NCI-H2171 (cell line): ENCODE measurements at places on chromosomes 13 and 19.

DNA sequence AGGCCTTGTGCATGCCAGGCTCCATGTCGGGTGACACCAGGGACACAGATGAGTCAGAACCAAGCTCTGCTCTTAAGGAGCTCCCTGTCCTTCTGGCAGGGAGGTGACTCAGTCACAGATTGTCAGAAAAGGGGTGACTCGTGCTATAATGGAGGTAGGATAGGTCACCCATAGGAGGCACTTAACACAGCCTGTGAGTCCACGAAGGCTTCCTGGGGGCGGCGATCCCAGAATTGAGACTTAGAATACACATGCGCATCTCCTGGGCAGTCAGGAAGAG, 19.6 kb downstream of the FUZ start:
- DNase-seq = no peak

GRCh38 chr19:14517840-14518505, at the start of gene DNAJB1:
DNAJB1 (minus strand) TSS chr19:14518397; CDS start chr19:14518349, 48 bp downstream.
- DNase-seq = peak; percentile 42

DNA sequence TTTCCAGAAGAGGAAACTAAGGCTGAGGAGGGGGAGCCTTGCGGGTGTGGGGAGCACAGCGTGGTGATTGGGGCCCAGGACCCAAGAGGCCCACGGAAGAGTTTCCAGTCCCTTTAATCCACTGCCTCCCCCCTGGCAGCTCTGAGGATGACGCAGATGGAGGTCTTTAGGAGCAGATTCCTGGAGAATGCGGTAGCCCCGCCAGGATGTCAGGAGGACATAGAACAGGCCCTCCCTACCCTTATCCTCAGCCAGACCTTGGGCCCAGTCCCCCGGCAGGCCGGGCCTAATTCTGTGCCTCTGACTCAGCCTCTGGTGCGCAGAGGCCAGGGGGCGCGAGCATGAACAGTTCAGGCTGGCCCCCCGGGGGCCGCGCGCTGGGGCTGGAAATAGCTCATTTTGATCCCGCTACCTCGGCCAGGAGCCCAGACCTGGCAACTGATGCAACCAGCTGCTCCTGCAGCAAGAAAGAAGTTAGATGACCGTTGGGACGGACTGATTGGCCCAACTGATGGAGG, 461 bp upstream of the HSPB6 start:
- no peak for DNase-seq

GRCh38 chr13:111852725-111853518, 214.0 kb upstream of the SOX1 start:
- DNase-seq = no peak

GRCh38 chr19:37074111-37074510, 4.1 kb upstream of the ZNF420 start:
- DNase-seq = no peak

GRCh38 chr13:20118268-20119140, 42.3 kb downstream of the GJA3 start:
- peak; percentile 32 for DNase-seq
